ENCODE measurements at places on chromosomes 4 and X. TPM values are rescaled to one million over a fixed set of nuclear protein-coding genes. Genes with fewer than 3 reads are reported as not detected.

MAOA gene
- 134 TPM for total RNA-seq

GRCh38 chr4:43867908-43868307, 580.7 kb downstream of the KCTD8 start:
- DNase-seq = no peak
- no peaks in the 10 kb centered on the region for H3K4me1 ChIP-seq
- H3K27me3 ChIP-seq = no peaks in the 10 kb centered on the region
- H3K27ac ChIP-seq = no peak overlapping the region
- no peak overlapping the region for H3K4me3 ChIP-seq

GYG2 gene
- total RNA-seq = 5.3 TPM

DNA sequence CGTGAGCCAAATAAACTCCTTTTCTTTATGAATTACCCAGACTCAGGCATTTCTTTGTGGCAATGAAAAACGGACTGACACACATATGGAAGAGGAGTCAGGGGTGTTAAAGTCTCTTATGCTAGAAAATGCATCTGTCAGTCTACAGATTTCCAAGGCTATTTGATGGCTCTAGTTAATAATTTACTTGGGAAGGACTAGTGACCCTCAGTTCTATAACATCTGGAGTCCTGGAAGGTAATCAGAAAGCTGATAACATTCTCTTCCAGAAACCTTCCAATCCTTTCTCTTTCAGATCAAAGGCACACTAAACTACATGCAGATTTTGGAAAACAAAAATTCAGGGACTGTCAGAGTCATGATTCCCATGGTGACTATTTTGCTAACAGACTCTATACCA, 142.0 kb upstream of the TEX13D start:
- no peaks in the 10 kb centered on the region for H3K27me3 ChIP-seq
- H3K27ac ChIP-seq = no peak overlapping the region
- no peaks in the 10 kb centered on the region for H3K4me1 ChIP-seq
- no peak overlapping the region for H3K4me3 ChIP-seq
- H3K36me3 ChIP-seq = no peaks in the 10 kb centered on the region

GRCh38 chr4:147594107-147594506, 23.1 kb upstream of the TMEM184C start:
- no peak for DNase-seq
- no peak overlapping the region for H3K4me3 ChIP-seq
- peaks cover 15% of the 10 kb centered on the region for H3K4me1 ChIP-seq
- H3K36me3 ChIP-seq = no peaks in the 10 kb centered on the region
- no peak overlapping the region for H3K27ac ChIP-seq

BEX2 gene
- not detected for total RNA-seq

- no peaks in the 10 kb centered on the region for H3K36me3 ChIP-seq
- no peak for DNase-seq
- H3K27me3 ChIP-seq = no peaks in the 10 kb centered on the region
- no peak overlapping the region for H3K4me3 ChIP-seq
- H3K27ac ChIP-seq = no peak overlapping the region
Observed at GRCh38 chrX:108914791-108915190, 178.4 kb upstream of the IRS4 start.

DNA sequence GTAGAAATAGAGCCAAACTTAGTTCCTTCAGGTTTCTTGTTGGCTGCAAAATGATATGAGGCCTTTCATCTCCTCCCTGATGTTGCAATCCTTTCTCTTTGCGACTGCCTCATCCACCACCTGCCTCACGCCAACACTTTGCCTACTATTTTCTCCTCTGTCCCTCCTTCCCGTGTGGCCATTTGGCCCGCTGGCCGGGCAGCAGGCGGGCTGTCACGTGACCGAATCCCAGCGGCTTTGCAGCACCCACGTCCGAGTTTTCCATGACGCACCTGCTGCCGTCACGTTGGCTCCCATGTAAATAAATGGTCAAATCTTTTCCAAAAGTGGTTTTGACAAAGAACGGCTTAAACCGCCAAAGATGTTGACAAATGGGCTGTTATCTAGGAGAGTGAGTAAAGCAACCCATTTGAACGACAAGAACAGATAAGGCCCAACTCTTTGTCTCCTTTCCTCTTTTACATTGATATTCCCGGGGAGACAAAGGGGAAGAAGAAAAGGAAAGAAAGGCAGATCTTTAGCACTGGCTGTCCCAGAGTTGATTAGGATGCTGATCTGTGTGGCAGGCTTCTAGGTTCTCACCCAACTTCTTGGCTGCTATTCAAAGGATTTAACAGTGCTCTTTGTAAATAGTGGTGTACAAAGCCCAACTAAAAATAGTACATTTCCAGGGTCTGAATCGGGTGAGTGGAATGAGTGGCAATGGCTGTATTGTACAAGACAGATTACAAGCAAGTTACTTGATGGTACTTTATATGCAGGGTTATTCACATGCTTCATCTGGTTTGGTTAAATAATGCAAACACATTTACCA, 174.2 kb upstream of the JADE1 start:
- no peak overlapping the region for H3K4me3 ChIP-seq
- DNase-seq = peak; percentile 93
- peaks cover 48% of the 10 kb centered on the region for H3K4me1 ChIP-seq
- H3K36me3 ChIP-seq = no peaks in the 10 kb centered on the region
- H3K27me3 ChIP-seq = no peaks in the 10 kb centered on the region

DNA sequence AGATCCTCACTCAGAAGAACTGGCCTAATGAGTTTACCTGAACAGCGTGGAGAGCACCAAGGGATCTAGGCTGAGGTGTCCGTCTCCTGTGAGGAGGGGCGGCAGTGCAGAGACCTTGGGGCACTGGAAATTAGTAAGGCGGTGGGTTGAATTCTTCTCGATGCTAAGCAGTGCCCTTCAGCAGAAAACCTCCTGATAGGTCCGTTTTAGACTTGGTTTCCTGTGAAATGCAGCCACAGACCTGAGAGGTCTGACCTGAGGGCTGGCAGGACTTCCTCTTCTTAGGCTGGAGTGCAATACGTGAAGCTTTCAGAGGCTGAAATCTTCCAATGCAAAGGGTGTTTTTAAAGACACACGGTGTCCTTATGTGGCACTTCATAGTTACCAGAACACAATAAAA, at the start of gene CLNK:
CLNK (minus strand) TSS at position 138 of the 400 bp plus-strand sequence. CDS start 16,899 bp downstream, outside the sequence.
- no peaks in the 10 kb centered on the region for H3K4me1 ChIP-seq
- H3K27ac ChIP-seq = no peak within 1 kb of the TSS
- no peaks in the 10 kb centered on the region for H3K36me3 ChIP-seq
- no peak for DNase-seq
- H3K27me3 ChIP-seq = no peaks in the 10 kb centered on the region

GRCh38 chr4:186726426-186727168, 2.9 kb upstream of the FAT1 start:
- H3K4me3 ChIP-seq = peak overlapping the region; percentile 72
- H3K27me3 ChIP-seq = peaks cover 51% of the 10 kb centered on the region
- H3K27ac ChIP-seq = peak overlapping the region; percentile 89
- DNase-seq = peak; percentile 94
- peaks cover 39% of the 10 kb centered on the region for H3K4me1 ChIP-seq

DNA sequence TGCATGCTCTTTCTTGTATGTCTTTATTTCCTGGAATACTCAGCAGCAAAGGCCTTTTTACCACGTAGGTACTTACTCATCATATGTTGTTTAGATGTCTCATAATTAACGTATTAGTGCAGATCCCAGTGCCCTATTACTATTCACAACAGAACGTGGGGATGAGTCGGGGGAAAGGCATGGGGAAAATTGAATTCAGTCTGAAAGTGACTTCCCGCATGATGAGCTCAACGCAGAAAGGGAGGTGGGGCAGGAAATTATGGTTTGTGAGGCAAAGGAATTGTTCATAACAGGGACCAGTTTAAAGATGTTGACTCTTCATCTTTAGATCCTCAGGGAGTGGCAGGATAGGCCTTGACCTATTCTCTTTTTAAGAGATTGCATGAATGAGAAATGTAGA, 2.0 kb upstream of the TMPRSS11D start:
- H3K4me3 ChIP-seq = no peak overlapping the region
- H3K4me1 ChIP-seq = no peaks in the 10 kb centered on the region
- no peak overlapping the region for H3K27ac ChIP-seq
- no peaks in the 10 kb centered on the region for H3K36me3 ChIP-seq
- no peak for DNase-seq
- H3K27me3 ChIP-seq = no peaks in the 10 kb centered on the region

DNA sequence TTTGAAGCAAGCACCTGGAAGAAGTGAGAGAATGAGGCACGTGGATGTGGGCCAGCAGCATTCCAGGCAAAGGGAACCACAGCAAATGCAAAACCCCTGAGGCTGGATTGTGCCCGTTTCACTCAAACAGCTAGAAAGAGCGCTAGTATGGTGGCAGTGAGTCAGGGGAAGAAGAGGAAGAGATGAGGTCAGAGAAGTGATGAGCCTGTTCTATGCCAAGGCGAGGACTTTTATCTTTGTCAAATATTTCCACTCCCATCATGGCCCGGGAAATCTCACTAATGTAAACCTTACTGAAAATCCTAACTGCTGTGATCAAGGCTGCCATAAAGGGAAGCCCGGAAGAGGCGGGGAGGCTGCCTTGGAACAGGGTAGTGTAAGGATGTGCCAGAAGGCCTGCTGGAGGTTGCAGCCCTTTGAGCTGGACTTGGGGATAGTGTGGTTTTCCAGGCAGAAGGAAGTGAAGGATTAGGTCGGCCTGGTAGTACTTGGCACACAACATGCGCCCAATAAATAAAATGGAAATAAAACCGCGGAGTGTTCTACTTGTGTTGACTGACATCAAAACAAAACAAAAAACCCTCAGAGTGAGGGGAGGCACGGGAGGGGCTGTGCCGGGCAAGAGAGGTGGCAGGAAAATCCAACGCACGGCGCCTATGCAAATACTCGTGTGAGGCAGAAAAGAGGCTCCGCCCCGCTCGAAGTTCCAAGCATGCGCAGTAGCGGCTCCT, 1.2 kb upstream of the CDK16 start:
- peak overlapping the region; percentile 84 for H3K4me3 ChIP-seq
- no peaks in the 10 kb centered on the region for H3K4me1 ChIP-seq
- H3K27me3 ChIP-seq = no peaks in the 10 kb centered on the region
- H3K36me3 ChIP-seq = peaks cover 44% of the 10 kb centered on the region
